T-helper 17 cell (primary cell): ENCODE measurements at places on chromosomes 13 and 19.

DNA sequence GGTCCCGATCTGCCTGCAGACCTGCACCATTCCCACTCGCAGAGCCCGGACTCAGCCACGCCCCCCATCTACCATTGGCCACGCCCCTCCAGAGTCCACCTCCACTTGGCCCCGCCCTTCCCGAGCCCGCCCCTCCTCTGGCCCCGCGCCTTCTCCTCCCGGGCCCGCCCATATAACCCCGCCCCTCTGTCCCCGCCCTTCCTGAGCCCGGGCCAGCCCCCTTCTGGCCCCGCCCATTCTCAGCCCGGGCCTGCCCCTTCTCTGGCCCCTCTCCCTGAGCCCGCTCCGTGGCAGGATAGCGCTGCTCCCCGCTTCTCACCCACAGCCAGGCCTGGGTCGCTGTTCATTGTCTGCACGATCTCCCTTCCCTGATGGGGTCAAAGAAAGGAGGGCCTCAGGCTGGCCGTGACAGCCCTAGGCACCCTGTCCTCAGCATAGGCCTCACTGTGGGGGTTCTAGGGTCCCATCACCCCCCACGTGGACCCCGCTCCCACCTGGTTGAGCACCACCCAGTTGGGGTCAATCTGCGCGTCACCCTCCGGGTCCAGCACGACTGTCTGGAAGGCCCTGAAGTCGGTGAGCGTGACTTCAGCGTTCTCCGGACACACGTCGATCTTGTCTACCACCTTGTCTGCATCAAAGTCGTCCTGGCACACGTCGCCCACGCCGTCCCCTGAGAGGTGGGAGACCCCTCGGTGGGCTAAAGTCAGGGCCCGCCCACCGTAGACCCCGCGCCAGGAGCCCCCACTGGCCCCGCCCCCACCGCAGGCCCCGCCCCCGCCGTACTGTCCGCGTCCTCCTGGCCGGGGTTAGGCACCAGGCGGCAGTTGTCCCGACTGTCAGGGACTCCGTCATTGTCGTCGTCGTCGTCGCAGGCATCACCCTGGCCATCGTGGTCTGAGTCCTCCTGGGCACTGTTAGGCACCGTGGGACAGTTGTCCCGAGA, 5.7 kb downstream of the COMP start:
- DNase-seq, result peak; percentile 39

DNA sequence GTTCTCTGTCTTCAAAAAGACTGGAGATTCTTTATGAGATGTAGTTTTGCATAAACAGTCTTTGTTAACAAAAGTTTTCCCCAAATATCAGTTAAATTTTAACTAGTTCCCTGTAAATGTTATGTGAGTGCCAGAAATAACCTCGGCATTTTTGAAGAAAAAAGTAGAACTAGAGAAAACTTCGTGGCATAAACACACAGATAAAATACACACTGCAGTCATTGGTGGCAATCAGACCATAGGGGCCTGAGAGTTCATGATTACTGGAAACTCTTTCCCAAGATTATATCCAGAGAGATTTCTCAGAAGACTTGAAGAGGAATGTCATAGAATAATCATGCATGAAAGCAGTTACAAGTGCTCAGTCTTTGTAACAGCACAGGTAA, 190.0 kb downstream of the MZT1 start:
- no peak for DNase-seq

- no peak for DNase-seq
Measured at GRCh38 chr13:67225252-67226159, 4.6 kb downstream of the PCDH9 start.

DNA sequence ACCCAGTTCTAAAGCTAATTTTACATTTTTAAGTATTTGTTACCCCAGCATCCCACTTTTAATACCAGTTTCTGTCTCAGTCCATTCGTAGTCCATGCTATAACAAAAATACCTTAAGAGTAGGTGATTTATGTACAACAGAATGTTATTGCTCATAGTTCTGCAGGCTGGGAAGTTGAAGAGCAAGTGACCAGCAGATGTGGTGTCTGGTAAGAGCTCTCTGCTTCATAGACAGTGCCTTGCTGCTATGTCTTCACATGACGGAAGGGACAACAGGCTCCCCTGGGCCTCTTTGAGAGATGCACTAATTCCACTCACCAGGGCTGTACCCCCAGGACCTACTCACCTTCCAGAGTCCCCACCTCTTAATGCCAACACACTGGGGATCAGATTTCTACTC, 96.6 kb downstream of the COL4A2 start:
- no peak for DNase-seq

- DNase-seq, result no peak
Measured at GRCh38 chr13:20239748-20240147, 7.6 kb upstream of the GJB6 start.

- DNase-seq, result no peak
Measured at GRCh38 chr19:16377521-16377920, 52.9 kb downstream of the KLF2 start.

DNA sequence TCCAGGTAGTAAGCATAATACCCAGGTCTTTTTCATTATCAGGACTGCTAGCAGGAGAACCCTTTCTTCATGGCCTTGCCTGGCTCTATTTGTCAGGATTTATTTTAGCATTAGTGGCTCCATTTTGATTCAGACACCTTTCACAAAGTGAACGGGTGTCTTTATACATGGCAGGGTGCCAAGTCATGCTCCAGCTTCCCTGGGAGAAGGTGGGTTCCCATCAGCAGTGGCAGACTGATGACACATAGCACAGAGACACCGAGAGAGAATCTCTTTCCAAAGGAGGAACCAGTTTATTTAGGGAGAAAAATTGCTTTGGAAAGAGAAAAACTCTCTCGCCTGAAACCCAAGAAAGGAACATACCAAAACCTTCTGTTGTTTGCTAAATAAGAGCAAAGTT, 135.3 kb upstream of the TMTC4 start:
- no peak for DNase-seq

- no peak for DNase-seq
Measured at GRCh38 chr19:42247640-42248199, 5.3 kb upstream of the GSK3A start.

DNA sequence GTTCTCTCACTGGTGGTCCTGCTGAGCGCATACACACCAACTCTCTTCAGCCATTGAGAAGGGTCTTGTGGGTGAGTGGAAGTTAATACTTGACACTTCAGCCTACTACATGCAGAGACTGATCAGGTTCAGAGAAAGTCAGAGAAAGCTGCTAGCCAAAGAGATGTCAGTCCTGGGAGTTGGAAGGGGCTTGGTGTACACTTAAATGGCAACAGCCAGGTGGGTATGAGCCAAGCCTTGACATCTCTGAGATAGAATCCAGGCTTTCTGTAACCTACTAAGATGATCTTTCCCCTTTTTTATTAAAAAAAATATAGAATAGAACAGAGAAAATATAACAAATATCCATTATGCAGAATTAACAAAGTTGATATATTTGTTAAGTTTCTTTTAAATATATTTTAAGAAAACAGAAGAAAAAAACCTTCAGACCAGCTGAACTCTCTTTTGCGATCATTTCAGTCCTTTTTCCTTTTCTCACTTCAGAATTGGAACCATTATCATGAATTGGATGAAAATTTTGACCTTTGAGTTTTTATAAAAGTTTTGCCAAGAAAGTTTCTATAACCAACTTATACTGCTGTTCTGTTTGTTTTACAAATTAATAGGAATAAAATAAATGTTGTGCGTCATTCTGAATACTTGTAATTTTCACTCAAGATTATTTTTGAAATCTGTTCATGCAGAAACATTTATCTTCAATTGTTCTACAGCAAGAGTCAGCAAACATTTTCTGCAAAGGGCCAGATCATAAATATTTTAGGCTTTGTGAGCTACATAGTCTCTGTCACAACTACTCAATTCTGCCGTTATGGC, 153.0 kb downstream of the RFC3 start:
- no peak for DNase-seq

GRCh38 chr13:112647256-112647655, 42.6 kb upstream of the ATP11A start:
- no peak for DNase-seq

DNA sequence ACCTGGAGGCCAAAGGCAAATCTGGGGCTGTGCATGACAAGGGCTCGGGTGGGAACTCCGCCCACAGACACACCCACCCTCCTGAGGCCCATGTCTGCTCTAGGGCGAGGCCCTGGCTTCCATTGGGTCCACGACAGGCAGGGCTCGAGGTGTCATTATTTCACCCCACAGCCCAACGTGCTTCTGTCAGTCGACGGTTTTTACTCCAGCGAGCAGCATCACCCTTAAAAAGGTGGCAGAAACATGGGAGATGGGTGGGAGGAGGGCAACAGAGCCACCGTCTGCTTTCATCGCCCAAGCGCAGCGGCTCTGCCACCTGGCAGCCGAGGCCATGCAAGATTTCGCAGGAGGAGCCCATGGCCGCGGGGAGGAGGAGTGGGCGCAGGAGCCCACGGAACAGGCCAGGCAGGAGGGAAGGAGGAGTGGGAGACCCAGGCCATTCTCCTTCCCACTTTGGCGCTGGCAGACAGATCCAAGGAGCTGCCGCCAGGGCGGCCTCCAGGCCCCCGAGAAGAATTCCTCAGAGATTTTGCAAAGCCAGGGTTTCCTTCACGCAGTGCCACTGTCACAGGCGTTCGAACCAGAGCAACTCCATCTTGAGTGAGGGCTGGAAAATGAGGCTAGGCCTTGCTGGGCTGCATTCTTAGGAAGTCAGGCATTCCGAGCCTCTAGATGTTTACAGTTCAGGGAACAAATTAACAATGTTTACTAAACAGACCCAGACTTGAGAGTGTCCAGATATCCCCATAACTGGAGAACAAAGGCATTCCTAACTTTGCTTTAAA, 49.3 kb upstream of the TUBGCP3 start:
- no peak for DNase-seq

GRCh38 chr19:7699417-7700401, 2.2 kb downstream of the FCER2 start:
- no peak for DNase-seq

- no peak for DNase-seq
Measured at GRCh38 chr13:40191186-40191980, 475.1 kb downstream of the FOXO1 start.

DNA sequence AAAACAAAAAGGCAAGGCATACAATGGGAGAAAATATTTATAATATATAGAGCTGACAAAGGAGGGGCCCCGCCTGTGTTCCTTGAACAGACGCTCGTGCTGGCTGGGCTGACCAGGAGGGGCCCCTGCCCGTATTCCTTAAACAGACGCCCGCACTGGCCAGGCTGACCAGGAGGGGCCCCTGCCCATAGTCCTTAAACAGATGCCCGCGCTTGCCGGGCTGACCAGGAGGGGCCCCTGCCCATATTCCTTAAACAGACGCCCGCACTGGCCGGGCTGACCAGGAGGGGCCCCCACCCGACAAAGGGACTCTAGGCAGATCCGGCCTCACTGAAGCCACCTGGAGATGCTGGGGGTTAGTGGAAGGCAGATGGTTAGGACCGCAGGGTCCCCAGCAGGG, 9.3 kb downstream of the ADPRHL1 start:
- DNase-seq, result no peak

DNA sequence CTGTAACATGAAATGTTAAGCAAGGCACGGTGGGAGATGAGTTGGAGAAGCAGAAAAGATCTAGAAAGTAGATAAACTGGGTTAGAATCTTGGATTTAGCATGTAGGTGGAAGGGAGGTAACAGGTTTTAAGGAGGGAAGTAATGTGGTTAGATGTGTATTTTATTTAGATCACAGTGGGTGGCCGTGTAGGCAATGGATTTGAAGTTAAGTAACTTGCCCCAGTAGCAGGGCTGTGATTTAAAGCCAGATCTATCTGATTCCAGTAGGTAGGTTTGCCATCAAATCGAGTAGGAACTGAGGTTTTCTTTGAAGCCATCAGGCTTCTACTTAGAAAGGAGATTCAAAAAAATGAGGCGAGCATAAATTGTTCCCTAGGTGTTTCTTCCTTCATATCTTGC, 50.6 kb upstream of the IL17D start:
- no peak for DNase-seq

- DNase-seq, result no peak
Measured at GRCh38 chr13:23350009-23350408, 83.5 kb downstream of the SACS start.

DNA sequence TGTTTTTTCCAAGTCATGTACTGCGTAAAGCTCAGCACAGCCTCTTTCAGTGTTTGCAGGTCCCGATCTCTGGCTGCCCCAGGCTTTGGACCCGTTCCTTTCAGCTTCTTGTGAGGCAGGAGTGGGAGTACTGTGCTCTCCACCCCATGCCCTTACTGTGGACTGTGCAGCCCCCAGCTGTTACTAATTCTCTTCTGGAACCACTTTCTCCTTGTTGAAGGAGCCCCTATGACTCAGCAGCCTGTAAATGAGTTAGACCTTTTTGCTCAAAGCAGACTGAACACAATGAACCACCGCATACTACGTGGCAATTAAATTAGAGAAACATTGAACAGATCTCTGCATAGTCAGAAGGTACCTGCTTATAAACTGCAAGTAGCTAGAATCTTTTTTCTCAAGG, 39.0 kb downstream of the SERTM1 start:
- DNase-seq, result no peak
